ENCODE measurements at places on chromosomes 4 and X. TPM values are rescaled to one million over a fixed set of nuclear protein-coding genes. Genes with fewer than 3 reads are reported as not detected.

NIPAL1 gene
- 3.1 TPM for total RNA-seq

VBP1 gene
- 35.4 TPM for total RNA-seq

RTL9 gene
- not detected for total RNA-seq

OTUD6A gene
- total RNA-seq: not detected

WFS1 gene
- total RNA-seq: 52.8 TPM

EXOC1L gene
- not detected for total RNA-seq

UGT2B15 gene
- total RNA-seq: not detected

ZFP92 gene
- 0.66 TPM for total RNA-seq

DGKK gene
- total RNA-seq: not detected

RBMXL3 gene
- not detected for total RNA-seq

SMIM31 gene
- total RNA-seq: not detected

KLF3 gene
- total RNA-seq: 39.3 TPM

SPARCL1 gene
- total RNA-seq: 741 TPM

TRIM60 gene
- total RNA-seq: not detected

VEGFC gene
- total RNA-seq: 14.4 TPM

CENPVL1 gene
- not detected for total RNA-seq

CCDC120 gene
- total RNA-seq: 6.6 TPM

SPACA5 gene
- total RNA-seq: not detected

NAT8L gene
- 1.8 TPM for total RNA-seq

GBA3 gene
- total RNA-seq: not detected

ARHGAP36 gene
- not detected for total RNA-seq

ADGRG2 gene
- 14.4 TPM for total RNA-seq

AMBN gene
- not detected for total RNA-seq

FREM3 gene
- total RNA-seq: not detected

PCYT1B gene
- total RNA-seq: 1.6 TPM

CXCL8 gene
- total RNA-seq: 0.22 TPM

MND1 gene
- total RNA-seq: 0.66 TPM

MTTP gene
- total RNA-seq: 0.59 TPM

TMSB15B gene
- total RNA-seq: 2.2 TPM

INPP4B gene
- 32.4 TPM for total RNA-seq

MTMR8 gene
- total RNA-seq: 4.8 TPM

ADH1B gene
- 1,271 TPM for total RNA-seq

SHROOM3 gene
- total RNA-seq: 43.3 TPM

RHOXF2B gene
- total RNA-seq: not detected

TCEAL6 gene
- not detected for total RNA-seq

ARHGAP10 gene
- total RNA-seq: 217 TPM

PPARGC1A gene
- total RNA-seq: 7.6 TPM

SCD5 gene
- 79.3 TPM for total RNA-seq

HSD17B13 gene
- 1.7 TPM for total RNA-seq

BGN gene
- total RNA-seq: 25.6 TPM

DOK7 gene
- not detected for total RNA-seq

FGG gene
- total RNA-seq: not detected

DGAT2L6 gene
- total RNA-seq: not detected

JADE1 gene
- total RNA-seq: 67.0 TPM

TBC1D8B gene
- 8.1 TPM for total RNA-seq

RFC1 gene
- 85.9 TPM for total RNA-seq

GRIA3 gene
- 1.3 TPM for total RNA-seq

EFHC2 gene
- 2.5 TPM for total RNA-seq

NLGN3 gene
- total RNA-seq: 10.4 TPM

FAM50A gene
- 47.5 TPM for total RNA-seq

PRKG2 gene
- total RNA-seq: 4.4 TPM

IQCM gene
- not detected for total RNA-seq

TMEM271 gene
- total RNA-seq: not detected

MAGEC2 gene
- not detected for total RNA-seq

SORCS2 gene
- 48.9 TPM for total RNA-seq

HSFX4 gene
- not detected for total RNA-seq

BEND4 gene
- total RNA-seq: 0.42 TPM

C4orf36 gene
- 3.0 TPM for total RNA-seq
